ENCODE measurements at places on chromosomes 13 and 19.
A peak's percentile ranks its signal among the peaks of the same experiment; 100 is the strongest.

DNA sequence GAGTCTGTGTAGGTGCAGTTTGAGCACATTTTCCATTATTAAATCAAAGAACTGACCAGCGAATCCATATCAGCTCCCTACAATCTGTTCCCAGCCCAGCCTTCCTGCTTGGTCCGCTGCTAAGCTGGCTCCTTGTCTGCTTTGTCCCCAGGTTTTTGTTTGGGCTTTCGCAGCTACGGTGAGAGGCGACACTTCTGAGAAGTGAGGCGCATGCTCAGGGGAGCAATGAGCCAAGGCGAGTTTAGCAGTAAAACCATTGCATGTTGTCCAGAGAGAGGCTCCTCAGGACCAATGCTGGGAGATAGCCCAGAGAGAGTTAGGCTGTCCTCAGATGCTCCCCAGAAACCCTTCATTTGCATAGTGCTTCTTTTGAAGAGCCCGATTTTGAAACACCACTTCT lies 162.0 kb downstream of the ITGBL1 start:
- DNase-seq, result no peak

GRCh38 chr13:25848812-25849745 lies 202.7 kb downstream of the SHISA2 start:
- no peak for DNase-seq

DNA sequence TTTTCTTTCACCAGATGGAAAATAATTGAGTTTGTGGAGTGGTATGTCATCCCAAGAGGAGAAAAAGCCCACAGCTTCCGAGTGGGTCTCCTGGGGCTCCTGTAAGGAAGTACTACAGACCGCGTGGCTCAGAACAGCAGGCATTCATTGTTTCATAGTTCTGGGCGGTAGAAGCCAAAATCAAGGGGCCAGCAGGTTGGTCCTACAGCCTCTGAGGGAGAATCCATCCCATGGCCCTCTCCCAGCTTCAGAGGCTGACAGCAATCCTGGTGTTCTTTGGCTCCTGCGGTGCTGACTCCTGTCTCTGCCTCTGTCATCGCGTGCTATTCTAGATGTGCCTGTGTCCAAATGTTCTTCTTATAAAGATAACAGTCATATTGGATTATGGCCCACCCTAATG lies 362.6 kb downstream of the FGF14 start:
- DNase-seq, result no peak

DNA sequence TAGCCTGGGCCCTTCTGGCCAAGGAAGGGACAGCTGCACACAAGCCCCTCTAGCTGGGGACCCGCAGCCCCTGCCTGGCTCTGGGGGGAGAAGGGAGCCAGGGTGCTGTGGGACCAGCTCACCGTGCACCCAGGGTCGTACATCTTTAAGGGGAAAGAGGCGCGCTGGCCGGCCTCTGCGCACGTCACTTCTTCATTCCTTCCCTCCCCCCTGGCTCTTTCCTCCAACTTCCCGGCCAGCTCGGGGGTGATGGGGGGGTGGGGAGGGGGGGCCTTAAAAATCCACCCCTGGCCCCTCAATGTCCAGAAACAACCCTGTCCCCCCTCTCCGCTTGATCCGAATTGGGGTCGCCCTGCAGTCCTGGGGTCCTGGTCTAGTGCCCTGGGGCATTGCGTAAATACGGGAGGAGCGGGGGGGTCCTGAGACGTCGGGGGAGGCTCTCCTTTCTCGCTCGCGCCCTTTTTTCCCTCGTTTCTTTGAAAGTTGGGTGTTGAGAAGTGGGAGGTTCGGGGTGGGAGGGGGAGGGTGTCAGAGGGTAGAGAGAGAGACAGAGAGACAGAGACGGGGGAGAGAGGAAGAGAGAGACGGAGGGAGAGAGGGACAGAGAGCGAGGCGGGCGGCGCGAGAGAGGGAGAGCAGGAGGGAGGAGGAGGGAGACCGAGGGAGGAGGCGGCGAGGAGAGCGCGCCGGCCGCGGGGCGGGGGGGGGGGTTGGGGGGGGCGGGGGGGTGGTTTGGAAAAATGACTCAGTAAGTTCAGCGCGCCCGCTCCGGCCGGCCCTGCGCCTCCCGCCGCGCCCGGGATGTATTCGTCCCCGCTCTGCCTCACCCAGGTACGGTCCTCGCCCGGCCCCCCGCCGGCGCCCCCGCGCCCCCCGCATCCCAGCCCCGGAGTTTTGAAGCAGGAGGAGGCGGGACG lies at the start of gene NFIC:
Gene NFIC, plus strand, starts transcription at position 748 of the 917 bp plus-strand sequence. Its CDS starts 54 bp downstream, at position 802.
- peak; percentile 50 for DNase-seq

GRCh38 chr13:29594710-29595379 lies 643 bp downstream of the SLC7A1 start:
- no peak for DNase-seq

- no peak for DNase-seq
These were observed 6.5 kb upstream of the FKRP start for GRCh38 chr19:46739290-46739771.

GRCh38 chr13:92313382-92313781 lies 913.2 kb upstream of the GPC6 start:
- DNase-seq, result no peak

- no peak for DNase-seq
These were observed 310.3 kb upstream of the EDNRB start for GRCh38 chr13:78228940-78229339.

DNA sequence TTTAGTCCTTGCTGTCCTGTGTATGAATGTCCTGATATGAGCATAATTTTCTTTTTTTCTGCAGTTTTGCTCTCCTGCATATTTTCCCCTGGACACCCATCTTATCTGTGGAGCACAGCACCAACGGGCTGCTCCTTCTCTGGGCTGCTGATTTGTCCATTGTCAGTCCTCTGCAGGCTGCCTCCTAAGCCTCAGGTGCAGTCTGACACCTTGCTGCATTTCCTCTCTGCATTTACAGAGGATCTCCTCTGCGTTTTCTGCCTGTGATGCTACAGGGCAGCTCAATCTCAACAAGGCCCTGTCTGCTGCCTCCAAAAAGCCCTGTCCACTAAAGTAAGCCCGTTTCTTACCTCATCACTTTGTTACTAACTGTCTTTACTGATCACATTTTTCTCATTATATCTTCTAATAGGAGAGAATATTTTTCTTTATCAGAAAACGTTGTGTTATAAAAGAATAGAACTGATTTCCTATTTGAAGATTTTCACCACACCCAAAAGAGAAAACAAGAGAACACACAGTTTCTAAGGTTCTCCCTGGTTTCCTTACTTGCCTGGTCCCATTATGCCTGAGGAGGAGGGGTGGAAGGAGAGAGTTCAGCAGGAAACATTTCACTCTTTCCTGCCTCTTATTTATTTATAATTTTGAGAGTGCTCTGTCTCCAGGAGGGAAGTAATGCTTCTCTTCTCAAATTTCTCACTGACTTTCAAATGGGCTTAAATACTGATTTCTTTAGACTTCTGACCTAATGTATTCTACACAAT lies 65.6 kb upstream of the TDRD3 start:
- no peak for DNase-seq

- DNase-seq, result no peak
These were observed 433.0 kb downstream of the TSHZ3 start for GRCh38 chr19:30916238-30916637.

GRCh38 chr13:98881390-98881789 lies 96.5 kb downstream of the DOCK9 start:
- DNase-seq, result no peak

DNA sequence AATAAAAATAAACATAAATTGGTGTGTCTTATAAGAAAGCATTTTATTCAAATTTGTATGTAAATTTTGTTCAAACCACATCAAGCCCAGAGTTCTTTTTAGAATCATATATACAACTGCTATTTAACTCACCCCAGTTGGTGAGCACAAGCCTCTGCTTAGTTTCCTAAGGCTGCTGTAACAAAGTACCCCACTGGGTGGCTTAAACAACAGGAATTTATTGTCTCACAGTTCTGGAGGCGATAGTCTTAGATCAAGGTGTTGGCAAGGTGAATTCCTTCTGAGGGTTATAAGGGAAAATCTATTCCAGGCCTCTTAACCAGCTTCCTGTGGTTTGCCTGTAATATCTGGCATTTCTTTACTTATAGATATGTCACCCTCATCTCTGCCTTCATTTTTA lies 1133.5 kb downstream of the OLFM4 start:
- no peak for DNase-seq

- DNase-seq, result no peak
These were observed 25.1 kb downstream of the ELF1 start for GRCh38 chr13:40993987-40994386.

GRCh38 chr13:100825557-100825956 lies 151.0 kb upstream of the TMTC4 start:
- DNase-seq, result no peak

DNA sequence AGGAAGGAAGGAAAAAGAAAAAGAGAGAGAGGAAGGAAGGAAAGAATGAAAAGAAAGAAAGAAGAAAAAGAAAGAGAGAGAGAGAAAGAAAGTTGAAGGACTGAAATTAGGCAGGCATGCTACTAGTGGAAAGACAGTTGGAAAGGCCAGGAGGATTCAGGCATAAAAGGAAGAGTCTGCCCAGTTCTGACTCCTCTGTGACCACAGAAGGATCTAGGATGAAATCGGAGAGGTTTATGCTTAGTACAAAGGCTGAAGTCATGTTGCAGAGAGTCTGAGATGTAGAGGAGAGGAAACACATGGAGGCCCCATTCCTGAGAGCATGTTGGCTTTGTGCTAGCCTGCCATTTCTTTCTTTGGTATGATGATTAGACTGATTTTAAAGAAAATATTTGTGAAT lies 246.5 kb upstream of the ARGLU1 start:
- no peak for DNase-seq

- DNase-seq, result no peak
These were observed 100.7 kb downstream of the CRYL1 start for GRCh38 chr13:20424949-20425348.

- DNase-seq, result no peak
These were observed 172.5 kb downstream of the DLEU7 start for GRCh38 chr13:50670847-50671496.

Measured in HS-27A (cell line).